Urinary bladder (tissue), 4 donors: ENCODE measurements at places on chromosomes 5 and 9.

- DNase-seq: no peak
These were observed 296.6 kb upstream of the MPDZ start for GRCh38 chr9:13576101-13576500.

GRCh38 chr9:131698618-131698985 lies 41.3 kb downstream of the RAPGEF1 start:
- no peak for DNase-seq

DNA sequence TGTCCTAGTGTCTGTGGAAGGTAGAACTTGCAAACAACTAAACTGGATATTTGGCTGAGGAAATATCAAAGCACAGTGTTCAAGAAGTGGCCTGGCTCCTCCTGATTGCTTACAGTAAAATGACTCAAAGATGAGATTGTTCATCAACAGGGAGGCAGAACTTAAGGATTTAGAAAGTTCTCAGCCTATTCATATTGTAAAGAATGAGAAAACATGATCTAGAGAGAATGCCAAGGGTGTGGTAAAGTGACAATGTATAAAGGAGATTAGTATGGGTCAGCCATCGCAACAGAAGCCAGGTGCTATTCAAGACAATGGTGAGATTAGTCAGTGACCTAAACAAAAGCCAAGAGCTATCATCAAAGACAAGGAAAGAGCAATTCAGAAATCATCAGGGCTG lies 372.3 kb downstream of the SPOCK1 start:
- DNase-seq: no peak

GRCh38 chr5:67771221-67771620 lies 444.3 kb upstream of the PIK3R1 start:
- no peak for DNase-seq

GRCh38 chr5:134524272-134524825 lies 1.1 kb upstream of the JADE2 start:
- DNase-seq: no peak

DNA sequence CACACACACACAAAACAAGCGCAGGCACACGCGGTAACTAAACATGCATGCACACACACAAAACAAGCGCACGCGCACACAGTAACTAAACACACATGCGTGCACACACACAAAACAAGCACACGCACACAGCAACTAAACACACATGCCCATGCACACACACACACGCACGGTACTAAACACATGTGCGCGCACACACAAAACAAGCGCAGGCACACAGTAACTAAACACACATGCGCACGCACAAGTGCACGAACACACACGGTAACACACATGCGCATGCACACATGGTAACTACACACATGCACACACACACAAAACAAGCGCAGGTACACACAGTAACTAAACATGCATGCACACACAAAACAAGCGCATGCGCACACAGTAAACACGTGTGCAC lies 19.9 kb upstream of the SLC6A3 start:
- no peak for DNase-seq

DNA sequence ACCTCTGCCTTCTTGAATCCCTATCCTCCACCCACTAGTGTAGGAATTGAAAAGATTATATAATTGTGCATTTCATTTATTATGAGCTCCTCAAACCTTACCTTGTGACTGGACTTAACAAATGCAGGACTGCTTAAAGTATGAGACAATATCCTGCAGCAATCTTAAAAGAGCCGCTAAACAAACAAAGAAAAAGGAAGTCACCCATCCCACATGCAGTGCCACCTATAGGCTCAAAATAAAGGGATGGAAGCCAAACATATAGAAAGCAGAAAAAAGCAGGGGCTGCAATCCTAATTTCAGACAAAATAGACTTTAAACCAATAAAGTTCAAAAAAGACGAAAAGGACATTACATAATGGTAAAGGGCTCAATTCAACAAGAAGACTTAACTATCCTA lies 8.7 kb downstream of the PCAT7 start:
- DNase-seq: no peak

DNA sequence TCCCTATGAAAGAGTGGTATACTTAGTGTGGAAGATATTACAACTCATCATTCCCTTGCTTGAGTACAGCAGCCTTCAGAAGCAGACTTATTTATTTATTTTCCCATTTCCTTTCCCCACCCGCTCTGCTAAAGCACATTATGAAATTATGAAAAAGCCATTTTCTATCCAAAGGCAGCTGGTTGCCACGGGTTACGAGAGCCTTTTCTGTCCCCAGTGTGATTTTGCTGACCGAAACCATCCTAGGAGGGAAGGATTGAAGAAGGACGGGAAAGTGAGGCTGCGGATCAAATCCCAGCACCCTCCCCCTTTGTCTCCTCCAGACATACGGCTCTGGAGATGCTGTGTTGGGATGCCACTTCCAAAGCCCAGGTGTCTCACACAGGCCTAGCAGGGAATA lies 246.9 kb downstream of the TLR4 start:
- no peak for DNase-seq

DNA sequence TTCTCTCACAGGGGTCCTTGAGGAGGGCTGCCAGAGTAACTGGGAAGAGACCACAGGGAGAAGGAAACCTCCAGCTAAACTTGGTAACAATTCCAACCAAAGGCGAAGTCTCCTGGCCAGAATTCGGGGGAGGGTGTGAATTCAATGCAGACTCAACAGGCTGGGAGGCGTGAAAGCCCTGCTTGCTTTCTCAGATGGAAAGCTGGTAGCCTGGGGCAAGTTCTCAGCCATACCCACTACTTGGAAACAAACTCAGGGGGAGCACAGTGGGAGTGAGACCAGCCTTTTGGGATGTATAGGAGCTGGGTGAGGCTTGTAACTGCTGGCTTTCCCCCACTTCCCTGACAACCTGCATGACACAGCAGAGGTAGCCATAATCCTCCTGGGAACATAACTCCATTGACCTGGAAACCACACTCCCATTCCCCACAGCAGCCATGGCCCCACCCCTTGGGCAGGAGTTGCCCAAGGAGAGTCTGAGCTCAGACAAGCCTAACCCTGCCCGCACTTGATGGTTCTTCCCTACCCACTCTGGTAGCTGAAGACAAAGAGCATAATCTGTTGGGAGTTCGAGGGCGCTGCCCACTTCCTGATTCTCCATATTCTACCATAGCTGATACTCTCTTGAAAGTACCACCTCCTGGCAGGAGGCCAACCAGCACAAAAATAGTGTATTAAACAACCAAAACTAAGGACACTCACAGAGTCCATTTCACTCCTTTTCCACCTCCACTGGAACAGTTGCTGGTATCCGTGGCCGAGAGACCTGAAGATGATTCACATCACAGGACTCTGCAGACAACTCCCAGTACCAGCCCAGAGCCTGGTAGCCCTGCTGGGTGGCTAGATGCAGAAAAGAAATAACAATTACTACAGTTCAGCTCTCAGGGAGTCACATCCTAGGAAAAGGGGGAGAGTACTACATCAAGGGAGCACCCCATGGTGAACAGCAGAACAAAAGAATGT lies 123.8 kb downstream of the FAM170A start:
- DNase-seq: no peak

- no peak for DNase-seq
These were observed 530.3 kb upstream of the ACO1 start for GRCh38 chr9:31854187-31854586.

DNA sequence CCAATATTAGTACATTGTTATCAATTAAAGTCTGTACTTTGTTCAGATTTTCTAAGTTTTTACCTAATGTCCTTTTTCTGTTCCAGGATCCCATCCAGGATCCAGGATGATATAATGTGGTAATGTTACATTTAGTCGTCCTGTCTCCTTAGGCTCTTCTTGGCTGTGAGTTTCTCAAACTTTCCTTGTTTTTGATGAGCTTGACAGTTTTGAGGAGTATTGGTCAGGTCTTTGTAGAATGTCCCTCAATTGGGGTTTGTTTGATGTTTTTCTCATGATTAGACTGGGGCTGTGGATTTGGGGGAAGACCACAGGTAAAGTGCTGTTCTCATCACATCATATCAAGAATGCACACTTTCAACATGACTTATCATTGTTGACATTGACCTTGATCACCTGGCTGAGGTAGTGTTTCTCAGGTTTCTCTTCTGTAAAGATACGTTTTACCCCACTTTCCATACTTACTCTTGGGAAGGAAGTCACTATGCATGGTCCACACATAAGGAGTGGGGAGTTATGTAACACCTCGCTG lies 9.6 kb downstream of the NDFIP1 start:
- no peak for DNase-seq

- no peak for DNase-seq
These were observed 70.1 kb downstream of the PCSK5 start for GRCh38 chr9:75960551-75960950.

DNA sequence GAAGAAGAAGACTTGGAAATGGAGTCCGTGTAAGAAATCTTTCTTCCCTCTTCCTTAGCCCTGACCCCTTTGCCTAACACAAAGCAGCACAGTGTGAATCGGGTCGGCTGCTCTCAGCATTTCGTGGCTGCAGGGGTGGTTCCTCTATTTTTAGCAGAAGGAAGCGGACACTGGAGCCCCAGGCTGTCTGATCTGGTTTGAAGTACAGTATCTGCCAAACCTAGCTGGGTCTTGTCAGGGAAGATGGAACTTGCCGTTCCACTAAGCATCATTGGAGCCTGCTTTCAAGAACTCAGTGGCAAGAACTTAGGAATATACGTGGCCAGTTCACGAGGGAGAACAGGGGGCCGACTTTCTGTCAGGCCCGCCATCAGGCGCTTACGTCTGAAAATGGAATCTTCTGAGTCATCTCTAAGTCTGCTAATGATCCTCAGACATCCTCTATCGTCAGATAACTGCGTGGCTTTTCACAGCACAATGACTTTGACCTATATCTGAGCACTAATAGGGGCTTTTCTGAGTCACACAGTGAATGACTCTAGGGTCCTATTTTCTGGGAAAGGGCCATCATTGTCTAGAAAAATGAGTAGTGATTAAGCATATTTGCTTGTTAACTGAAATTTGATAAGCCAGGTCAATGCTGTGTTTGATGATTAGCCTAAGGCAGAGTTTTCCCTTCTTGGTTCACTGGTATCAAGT lies 43.3 kb upstream of the NCS1 start:
- DNase-seq: no peak

- no peak for DNase-seq
These were observed 157.7 kb downstream of the CEP120 start for GRCh38 chr5:123265551-123265950.

- no peak for DNase-seq
These were observed 453.3 kb downstream of the BNC2 start for GRCh38 chr9:16417161-16417560.

DNA sequence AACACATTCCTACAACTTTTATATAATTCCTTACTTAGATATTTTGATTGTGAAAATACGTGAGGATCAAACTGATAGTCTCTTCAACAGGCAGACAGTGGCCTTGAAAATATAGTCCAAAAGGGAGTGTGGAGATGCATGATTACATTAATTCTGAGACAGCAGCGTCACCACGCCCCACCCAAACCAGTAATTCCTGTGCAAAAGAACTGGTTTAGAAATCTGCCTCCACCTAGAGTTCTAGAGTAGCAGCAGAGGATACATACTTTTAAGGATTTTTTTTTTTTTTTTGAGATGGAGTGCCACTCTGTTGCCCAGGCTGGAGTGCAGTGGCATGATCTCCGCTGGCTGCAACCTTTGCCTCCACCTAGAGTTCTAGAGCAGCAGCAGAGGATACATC lies 1.6 kb upstream of the TUT7 start:
- DNase-seq: no peak

GRCh38 chr5:10301842-10302610 lies 5.7 kb downstream of the CMBL start:
- DNase-seq: no peak

DNA sequence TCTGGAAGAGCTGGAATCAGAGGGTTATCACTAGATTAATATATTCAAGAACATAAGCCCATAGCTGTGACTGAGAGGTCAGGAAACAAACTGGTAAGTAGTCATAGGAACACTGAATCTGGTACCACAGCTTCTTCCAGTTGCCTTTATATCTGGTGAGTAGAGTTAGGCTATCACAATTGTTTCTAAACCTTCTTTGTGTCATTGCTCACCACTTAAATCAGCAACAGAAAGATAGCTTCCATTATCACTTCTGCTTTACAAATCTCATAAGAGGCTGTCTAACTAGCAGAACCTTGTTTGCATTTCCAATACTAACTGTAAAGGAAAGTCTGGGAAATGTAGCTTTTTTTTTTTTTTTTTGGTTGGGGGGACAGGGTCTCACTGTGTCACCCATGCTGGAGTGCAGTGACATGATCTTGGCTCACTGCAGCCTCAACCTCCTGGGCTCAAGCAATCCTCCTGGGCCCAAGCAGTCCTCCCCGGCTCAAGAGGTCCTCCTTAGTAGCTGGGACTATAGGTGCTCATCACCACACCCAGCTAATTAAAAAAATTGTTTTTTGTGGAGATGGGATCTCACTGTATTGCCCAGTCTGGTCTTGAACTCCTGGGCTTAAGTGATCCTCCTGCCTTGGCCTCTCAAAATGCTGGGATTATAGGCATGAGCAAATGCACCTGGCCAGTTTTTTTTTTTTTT lies 22.0 kb downstream of the CDC42SE2 start:
- DNase-seq: no peak

DNA sequence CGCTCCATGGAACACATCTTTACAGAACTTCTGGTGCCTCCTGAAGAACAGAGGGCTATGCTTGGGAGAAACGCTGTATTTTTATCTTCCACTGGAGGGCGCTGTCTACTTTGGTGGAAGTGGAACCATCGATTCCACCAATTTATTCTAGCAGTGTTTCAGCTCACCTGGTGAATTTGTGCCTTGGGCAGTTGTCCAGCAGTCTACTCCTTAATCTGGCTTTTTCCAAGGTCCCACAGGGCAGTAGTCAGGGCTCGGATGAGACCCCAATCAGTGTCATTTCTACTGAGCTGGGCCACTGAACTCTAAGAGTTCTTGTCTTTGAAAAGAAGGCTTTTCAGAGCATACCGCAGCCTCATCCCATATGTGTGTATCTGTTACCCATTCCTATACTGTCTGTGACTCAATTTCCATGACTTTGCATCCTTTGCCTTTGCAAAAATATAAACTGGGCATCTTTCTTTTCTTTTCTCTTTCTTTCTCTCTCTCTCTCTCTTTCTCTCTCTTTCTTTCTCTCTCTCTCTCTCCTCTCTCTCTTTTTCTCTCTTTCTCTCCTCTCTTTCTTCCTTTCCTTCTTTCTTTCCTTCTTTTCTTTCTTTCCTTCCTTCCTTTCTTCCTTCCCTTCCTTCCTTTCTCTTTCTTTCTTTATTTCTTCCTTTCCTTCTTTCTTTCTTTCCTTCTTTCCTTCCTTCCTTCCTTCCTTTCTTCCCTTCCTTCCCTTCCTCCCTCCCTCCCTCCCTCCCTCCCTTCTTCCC lies 138.4 kb upstream of the ZNF618 start:
- no peak for DNase-seq

- no peak for DNase-seq
These were observed 85.6 kb downstream of the PTTG1 start for GRCh38 chr5:160507221-160507721.

DNA sequence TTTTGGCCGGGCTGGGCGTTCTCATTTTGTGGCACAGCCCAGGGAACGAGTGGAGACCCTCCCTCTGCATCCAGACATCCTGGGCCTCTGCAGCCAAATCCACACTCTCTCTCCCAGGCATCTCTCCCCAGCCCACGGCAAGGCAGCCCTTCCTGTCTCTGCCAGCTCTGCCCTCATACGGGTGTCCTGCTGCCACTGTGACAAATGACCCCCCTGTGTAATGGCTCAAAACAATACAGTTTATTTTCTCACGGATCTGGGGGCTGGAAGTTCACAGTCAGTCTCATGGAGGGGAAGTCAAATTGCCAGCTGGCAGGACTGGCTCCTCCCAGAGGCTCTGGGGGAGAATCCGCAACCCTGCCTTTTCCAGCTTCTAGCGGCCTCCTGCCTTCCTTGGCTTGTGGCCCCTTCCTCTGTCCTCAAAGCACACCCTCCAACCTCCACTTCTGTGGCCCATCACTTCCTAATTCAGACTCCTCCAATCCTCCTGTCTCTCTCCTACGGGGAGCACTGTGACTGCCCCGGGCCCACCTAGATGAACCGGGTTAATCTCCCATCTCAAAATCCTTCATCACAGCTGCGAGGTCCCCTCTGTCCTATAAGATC lies 70.2 kb upstream of the COL5A1 start:
- DNase-seq: no peak
